Stimulated activated CD8-positive, alpha-beta memory T cell treated with anti-CD3 and anti-CD28 coated beads, Interleukin-4, amount 100 ng/mL, for 4 hours (primary cell): ENCODE measurements at places on chromosomes 1 and 21.
A peak's percentile ranks its signal among the peaks of the same experiment; 100 is the strongest.

DNA sequence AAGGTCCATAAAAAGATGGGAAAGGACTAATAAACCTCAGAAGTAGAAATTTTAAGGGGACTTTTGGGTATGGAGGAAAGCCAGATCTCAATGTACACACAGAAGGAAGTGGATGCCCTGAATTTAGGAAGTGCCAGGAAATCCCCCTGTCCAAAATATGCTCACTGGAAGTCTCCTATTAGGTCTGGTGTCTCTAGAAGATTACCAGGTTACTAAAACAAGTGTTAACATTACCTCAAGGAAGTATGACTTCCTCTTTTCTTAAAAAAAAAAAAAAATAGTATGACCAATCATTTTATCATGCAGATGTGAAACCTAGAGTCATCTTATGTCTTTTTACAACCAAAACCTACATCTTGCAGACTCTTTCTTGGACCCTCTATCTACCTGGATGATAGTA lies 30.7 kb downstream of the CD58 start:
- DNase-seq = no peak

GRCh38 chr1:178267646-178268094 lies 173.8 kb downstream of the RASAL2 start:
- no peak for DNase-seq

DNA sequence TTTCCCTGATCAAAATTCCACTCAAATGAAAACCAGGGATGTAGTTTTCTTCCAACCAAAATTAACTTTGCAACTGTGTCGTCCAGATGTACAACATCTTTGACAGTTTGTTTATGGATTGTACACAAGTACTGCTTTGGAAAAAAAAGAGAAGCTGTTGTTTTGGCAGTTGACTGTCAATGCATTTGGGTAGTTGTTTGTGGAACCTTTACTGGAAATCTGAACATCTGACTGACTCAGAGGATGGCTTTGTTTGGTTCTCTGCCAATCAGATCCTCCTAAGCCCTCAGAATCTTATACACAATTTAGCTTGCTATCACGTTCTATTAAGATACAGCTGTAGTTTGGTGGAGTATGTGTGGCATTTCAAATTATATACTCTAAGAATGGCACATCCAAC lies 195.0 kb downstream of the KCNK2 start:
- DNase-seq = no peak

DNA sequence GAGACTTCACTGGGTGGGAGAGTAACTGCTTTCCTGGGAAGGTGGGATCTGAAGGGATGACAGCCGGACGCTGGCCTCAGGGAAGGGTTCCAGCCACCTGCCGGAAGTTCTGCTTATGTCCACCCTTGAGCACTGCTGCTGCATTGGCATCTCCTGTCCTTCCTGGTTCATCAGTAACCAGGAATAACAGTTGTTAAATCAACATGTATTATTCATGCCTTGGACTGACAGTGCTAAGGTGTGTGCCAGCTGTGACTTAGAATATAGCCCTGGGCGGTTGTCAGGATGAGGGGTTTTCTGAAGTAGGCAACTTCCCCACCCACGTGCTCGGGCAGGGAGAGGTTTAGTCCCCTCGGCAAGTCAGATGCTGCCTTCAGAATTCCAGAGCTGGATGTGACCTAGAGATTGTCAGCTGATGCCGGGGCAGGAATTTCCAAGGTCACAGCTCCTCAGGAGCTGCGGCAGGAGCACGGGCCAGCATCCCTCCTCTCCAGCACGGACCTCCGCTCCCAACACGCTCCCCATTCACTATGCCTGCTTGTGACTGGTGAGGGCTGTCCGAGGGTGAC lies 17.9 kb downstream of the CLDN14 start:
- no peak for DNase-seq

- DNase-seq = no peak
These were observed 93.6 kb downstream of the NFIA start for GRCh38 chr1:61175976-61176375.

DNA sequence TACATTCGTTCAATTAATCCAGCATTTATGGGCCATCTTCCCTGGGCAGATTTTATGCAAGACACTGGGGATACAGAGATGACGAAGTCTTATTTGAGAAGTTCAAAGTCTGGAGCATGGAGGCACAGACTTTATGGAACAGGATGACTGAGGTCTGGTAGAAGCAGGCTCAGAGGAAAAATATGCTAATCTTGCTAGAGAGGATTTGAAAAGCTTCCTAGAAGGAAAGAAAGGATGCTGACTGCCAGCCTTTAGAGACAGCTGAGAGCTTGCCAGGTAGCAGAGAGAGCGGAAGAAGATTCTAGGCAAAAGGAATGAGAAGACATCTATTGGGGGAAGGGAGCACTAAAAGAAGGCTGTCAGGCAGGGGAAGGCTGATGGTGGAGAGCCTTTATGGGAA lies 75.5 kb upstream of the ATP5PO start:
- no peak for DNase-seq

DNA sequence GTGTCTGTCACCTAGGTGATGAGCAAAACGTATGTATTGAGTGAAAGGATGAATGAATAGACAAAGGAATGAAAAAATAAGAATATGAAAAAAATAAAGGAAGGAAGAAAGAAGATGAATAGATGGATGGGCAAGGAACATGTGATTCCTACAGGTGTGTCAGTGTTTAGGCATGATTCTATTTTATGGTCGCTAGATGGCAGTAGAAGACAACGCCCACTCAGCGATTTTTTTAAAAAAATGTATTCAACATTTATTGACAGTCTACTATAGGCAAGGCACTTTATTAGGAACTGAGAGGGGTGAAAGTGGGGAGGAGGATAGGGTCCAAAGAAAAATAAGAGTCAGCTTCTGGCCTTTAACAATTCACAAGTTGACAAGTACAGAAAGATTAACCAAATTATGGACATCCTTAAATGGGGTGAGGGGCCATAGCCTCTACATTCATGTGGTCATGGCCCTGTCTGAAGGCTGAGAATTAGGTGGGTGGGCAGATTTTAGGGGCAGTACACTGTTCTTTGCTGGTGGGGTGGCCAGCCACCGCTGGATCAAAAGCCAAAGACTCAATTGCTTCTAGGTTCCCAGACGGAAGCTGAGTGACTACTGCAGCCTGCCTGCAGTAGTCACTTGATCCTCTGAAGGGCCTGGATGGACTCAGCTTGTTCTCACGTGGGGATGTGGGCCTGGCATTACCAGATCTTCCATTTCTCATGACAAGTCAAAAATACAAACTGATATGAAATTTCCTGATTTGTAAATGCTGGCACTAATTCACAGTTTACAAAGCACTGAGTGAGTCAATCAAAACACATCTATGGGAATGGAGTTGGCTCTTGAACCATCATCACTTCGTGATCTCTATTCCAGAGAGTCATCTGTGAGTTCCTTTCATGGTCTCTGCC lies 83.9 kb downstream of the FASLG start:
- no peak for DNase-seq

- DNase-seq = peak; percentile 90
These were observed at the start of gene RUNX3 for GRCh38 chr1:24930260-24931145. Gene RUNX3, minus strand, starts transcription at chr1:24930276. Its CDS starts 408 bp downstream, at chr1:24929868.

DNA sequence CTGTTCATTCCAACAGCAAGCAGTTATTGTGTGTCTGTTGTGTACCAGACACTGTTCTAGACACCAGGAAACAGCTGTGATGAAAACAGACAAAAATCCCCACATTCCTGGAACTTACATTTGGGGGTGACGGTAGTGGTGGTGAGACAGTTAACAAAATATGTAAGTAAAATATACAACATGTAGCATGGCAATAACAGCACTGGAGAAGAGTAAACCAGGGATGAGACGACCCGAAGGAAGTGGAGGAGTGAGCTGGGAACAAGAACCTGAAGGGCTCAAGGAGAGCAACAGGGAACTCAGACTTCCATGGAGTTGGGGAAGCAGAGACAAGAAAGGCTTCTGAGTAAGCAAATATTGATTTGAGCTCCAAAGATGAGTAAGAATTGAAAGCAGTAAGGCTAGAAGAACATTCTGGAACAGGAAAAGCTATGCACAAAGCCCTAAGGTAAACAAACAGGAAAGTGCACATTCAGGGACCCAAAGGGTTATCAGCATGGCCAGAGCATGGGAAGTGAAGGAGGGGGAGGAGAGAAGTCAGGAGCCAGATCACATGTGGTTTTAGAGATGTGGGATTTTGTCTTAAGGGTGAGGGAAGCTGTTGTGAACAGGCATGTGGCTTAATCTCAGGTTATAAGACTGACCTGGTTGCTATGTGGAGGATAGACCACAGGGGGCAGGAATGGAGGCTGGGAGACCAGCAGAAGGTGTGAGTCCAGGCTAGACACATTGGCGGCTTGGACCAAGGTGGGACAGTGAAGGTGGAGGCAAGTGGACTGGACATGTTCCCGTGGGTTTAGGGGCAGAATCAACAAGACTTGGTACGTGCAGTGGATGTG lies 7.3 kb downstream of the CSF1 start:
- no peak for DNase-seq
